ENCODE measurements at places on chromosomes 6 and 20. TPM values are rescaled to one million over a fixed set of nuclear protein-coding genes. Genes with fewer than 3 reads are reported as not detected.

DNA sequence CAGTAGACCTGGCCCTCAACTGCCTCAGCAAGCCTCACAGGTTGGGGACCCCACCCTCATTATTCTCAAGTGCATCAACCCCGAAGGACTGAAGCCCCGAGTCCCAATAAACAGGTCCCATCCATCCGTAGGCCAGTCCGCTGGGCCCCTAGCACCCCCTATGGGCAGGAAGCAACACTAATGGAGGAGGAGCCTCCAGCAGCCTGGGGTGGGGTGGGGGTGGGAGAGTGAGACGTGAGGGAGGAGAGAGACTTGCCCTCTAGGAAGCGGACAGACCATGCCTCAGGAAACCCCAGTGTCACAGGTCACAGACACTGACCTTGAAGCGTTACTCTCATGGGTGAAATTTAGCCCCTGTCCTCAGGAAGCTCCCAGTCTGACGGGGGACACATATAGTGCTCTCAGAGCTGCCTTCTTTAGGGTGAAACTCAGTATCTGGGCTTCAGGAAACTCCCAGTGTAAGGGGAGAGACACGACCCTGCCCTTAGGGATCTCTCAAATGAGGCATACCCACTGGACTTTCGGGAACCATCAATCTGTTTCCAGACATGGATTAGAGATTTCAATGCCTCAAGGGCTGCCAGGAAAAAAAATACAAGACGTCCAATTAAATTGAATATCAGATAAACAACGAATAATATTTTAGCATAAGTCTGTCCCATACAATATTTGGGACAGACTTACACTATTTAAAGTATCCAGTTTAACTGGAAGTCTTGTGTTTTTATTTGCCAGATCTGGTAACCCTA lies 125.8 kb downstream of the MRPL14 start:
- DNase-seq = no peak

DNA sequence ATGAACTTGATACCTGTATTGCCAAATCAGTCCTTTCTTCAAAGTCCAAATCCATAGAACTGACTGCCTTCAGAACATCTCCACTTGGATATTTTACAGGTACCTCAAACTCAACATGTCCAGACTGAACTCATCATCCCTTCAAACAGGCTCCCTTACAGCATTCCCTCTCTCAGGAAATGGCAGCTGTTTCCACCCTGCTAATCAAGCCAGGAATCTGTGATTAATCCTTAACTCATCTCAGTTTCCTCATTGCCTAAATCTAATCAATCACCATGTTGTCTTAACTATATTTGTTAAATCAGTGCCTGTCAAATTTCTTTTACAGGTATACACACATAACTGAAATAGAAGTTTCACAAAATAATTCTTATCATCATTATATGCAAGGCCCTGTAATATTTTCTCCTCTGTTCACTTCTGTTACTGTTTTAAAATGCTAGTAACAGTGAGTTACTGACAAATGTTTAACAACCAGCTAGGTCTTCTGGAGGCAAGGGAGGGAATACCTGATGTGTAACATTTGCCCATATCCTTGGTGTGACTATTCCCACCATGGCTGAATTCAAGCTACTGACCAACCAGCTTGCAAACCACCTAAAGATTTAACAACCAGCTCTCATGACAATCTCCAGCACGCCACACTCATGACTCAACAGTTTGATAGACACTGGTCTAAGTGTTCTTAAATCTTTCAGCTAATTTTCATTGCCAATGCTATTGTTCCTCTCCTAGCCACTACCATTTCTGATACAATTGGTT lies 124.9 kb downstream of the ADAT2 start:
- no peak for DNase-seq

DNA sequence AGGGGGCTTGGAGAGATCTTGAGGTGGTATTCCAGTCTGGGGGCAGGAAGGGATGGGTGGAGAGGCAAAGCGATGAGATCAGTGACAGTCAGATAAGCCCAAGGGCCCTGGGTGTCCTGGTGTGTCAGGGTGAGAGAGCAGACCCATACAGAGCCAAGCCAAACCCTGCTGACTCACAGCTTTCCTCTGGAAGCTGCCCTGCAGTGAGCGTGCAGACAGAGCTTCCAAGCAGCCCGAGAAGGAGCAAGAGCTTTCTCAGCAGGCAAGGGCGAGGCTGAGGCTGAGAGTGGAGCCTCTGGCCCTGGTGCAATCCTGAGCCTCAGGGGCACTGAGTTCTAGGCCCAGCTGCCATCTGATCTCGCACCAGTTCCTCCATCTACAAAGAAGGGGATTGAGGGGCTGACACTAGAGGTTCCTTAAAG lies 91.1 kb upstream of the HIVEP1 start:
- peak; percentile 16 for DNase-seq

- no peak for DNase-seq
Measured at GRCh38 chr20:42744756-42745465, 444.8 kb downstream of the PTPRT start.

- no peak for DNase-seq
Measured at GRCh38 chr20:20666359-20666758, 46.1 kb downstream of the RALGAPA2 start.

DNA sequence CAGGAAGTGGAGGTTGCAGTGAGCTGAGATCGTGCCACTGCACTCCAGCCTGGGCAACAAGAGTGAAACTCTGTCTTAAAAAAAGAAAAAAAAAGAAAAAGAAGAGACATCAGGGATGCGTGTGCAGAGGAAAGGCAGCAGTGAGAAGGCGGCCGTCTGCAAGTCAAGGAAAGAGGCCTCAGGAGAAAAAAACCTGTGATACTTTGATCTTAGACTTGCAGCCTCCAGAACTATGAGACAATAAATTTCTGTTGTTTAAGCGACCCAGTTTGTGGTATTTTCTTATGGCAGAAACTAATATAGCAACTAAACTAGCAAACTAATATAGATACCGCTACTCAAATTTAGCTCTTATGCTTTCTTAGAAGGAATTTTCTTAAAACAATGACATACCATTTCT lies 36.1 kb downstream of the FGD2 start:
- no peak for DNase-seq

DNA sequence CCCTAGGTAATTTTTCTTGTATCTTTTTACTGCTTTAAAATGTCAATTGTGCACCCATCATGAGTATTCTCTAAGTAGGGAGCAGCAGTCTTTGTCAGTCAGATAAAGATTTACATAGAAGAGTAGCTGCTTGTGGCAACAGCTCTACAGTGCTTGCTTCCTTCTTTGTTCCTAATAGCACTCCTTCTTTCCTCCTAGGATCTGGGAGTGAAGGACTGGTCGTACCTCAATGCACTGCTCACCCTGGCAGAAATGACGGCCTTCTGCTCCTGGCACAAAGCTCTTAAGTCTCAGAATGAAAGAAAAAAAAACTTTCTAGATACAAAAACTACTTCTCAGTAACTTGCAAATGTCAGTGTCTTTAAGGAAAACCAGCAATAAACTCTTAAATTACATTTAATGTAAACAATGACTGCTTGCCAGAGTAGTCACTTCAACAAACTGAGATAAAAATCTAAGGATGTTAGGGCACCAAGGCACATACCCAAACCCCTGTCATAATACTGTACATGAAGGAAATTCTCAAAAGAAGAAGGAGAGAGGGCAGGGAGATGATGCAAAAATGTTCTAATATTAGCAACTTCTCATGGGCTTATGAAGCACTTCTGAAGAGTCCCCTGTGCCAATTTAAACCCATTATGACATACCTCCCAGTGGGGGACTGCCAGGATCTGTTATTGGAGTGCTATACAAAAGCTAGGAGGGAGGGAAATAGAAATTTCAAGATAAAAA lies 34.0 kb downstream of the NCOA6 start:
- DNase-seq = no peak

The HIVEP1 gene
- total RNA-seq = 15.2 TPM

The CCDC28A gene
- total RNA-seq = 17.9 TPM

The ME1 gene
- total RNA-seq = 7.9 TPM

All from body of pancreas (tissue), 4 donors.